Myocyte (in vitro differentiated cells): ENCODE measurements at places on chromosomes 7 and 10. TPM values are rescaled to one million over a fixed set of nuclear protein-coding genes. Genes with fewer than 3 reads are reported as not detected.

GJD4 gene
- 10.6 and 13.9 TPM in 2 replicates for total RNA-seq

FAM204A gene
- 58.6 and 69.0 TPM in 2 replicates for total RNA-seq

IFIT1B gene
- not detected in 2 replicates for total RNA-seq

TAS2R5 gene
- 0.52 and 0.56 TPM in 2 replicates for total RNA-seq

BCAP29 gene
- total RNA-seq = 152 and 181 TPM in 2 replicates

CDHR3 gene
- total RNA-seq = 1.2 and 2.2 TPM in 2 replicates

RELN gene
- 0.05 and 0.13 TPM in 2 replicates for total RNA-seq

ABCB4 gene
- total RNA-seq = 0.42 and 0.96 TPM in 2 replicates
